ENCODE measurements at places on chromosomes 4 and X.

DNA sequence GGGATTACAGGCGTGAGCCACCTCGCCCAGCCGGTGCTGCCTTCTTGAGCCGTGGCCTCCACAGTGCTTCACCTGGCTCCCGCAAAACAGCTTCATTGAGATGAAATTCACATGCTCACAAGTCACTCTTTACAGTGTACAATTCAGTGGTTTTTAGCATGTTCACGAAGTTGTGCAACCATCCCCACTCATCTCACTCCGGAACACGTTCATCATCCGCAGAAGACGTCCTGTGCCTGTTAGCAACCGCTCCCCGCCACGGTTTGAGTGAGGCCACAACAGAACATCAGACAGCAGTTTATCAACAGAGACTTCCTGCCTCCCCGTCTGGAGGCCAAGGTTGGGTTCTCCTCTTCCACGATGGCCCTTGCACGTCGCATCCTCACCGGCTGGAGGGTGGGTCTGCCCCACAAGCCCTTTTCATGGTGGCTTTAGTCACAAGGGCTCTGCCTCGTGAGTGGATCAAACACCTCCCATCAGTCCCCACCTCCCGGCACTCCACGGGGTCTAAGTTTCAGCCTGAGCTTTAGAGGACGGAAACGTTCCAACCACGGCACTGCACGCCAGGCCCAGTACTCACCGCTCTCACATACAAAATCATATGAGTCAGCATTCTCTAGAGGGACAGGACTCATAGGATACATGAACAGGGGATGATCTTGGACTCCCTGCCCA, 29.6 kb upstream of the SPON2 start:
- DNase-seq, result peak; percentile 61

- DNase-seq, result no peak
Observed at GRCh38 chrX:15382813-15383212, 1.4 kb downstream of the VEGFD start.

DNA sequence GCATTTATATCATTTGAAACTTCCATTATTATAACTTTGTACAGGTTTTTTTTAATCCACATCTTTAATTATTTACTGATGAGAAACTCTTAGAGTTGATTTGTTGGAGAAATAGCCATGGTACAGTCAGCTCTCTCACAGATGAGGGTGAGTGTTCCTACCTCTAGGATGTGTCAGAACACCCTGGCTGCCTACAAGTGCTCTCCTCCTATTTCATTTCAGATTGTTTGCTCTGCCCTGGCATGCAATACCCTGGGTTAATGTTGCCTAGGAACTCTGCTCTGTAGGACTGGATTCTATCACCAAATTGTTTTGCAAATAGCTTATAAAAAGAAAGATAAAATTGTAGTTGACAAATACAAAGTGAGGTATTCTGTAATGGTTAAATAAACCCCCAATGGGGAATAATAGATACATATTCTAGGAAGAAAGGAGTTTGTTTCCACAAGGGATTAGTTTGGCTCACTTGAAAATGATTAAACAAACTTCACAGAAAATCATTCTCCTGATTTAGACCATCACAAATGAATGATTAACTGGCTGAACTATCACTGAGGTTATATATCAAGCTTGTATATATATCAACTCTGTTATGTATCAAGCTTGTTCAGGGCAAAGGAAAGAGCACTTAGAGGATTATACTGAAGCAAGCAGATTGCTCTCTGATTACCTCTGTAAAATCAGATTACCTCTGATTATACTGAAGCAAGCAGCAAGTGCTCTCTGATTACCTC, 150.0 kb downstream of the PDE5A start:
- DNase-seq, result no peak

DNA sequence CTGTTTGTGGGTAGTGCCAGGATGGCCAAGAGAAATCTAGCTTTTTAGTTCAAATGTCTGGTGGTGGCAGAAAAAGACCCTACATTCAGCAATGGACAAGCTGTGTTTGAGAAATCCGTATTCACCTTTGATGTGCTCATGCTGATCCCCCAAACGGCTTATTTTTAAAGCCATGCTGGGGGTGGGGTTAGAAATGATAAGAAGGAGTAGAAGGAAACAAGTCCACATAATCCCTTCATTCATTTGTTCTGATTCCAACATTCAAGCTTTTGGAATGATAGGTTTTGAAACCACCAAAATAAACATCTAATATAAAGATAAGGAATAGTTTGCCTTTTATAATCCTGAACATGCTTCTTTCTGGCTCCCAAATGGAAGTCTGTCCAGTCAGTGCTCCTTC, 92.0 kb upstream of the DKK2 start:
- no peak for DNase-seq

DNA sequence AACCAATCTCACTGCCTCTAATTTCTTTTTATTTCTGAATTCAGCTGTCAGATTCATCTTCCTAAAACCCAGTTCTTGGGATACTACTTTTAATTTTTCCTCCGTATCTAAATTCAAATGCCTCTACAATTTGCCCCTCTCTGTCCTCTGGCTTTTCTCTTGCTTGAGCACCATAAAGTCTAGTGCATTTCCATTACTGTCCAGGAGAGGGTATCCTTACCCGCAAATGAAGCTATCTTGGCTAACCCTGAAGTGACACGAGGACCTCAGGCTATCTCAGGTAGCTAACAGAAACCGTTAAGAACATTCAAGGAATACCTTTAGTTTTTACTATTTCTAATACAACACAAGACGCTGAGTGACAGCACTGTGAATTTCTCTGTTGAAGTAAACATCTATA, 49.4 kb upstream of the PRR32 start:
- DNase-seq, result no peak

GRCh38 chr4:137861682-137862081, 329.4 kb upstream of the PCDH18 start:
- DNase-seq, result no peak

- DNase-seq, result no peak
Observed at GRCh38 chr4:108049406-108049805, 59.7 kb downstream of the HADH start.

- DNase-seq, result no peak
Observed at GRCh38 chrX:46278572-46278971, 266.6 kb downstream of the ZNF674 start.

GRCh38 chr4:82782626-82783345, 15.8 kb downstream of the SCD5 start:
- DNase-seq, result no peak
